Adipocyte (in vitro differentiated cells): ENCODE measurements at places on chromosomes 4 and X.

DNA sequence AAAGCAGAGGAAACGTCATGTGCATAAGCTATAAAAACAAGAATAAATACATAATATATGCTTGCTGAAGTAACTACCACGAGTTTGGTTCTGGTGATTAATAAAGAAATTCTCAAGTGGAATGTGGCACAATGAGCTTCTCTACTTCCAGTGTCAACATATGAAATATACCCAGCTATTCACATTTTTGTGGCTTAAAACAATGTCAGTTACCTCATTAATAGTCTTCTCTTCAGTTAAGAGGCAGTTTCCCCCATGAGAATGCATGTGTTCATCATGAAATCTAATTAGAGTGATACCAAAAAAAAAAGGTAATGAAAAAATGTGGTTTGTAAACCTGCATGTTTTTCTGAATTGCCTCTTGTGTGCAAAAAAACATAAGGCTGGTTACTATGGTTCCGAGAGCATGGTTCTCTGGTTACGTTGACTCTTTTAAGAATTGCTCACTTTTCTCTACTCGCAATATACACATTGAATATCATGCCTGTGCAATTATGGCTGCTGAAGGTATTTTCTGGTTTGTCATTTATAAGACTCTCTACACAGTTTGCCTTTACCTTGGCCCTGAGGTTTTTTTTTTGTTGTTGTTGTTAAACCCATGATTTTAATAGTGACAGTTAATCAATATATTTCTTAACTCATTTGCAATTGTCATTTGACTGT lies 108.2 kb downstream of the PCDH7 start:
- peak; percentile 20 for DNase-seq

GRCh38 chr4:7358100-7358735 lies 76.5 kb downstream of the PSAPL1 start:
- peak; percentile 87 for DNase-seq

DNA sequence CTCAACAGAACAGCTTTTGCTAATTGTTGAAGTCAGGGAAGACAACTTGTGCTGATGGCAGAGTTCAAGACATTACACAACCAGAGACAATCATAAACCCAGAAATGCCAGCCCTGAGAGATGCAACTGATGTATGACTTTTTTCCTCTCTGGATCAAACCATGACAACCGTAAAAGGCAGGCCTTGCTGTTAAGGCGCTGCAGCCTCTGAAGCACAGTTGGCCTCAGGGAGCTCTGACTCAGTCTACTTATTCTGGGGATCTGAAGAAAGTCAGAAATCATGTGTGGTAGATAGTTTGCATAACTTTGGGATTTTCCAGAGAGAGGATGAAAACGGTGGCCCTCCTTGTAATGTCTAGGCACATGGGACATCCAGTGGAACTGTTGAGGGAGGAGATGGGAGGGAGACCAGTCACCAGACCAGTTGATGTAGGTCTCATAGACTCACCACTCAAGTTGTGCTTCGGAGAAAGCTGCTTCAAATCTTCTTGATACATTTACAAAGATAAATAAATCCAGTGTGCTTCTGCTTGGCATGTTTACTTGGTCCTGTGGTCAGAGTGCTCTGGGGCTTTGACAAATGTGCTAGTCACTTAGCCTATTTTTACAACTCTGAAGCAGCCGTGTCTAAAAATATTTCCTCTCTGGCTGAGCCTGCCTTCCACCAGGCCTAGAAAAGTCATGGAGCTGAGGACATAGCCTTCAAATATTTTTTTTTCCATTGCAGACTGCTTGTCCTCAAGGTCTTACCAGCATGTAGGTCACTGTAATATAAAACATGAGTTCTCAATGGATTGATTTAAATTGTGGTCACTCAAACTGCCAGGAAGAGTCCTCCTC lies 7.5 kb downstream of the HADH start:
- DNase-seq = peak; percentile 60

- no peak for DNase-seq
Measured at GRCh38 chr4:54683616-54684346, 26.0 kb downstream of the KIT start.

- DNase-seq = peak; percentile 49
Measured at GRCh38 chrX:49071877-49072711, 1.7 kb downstream of the PRAF2 start.

DNA sequence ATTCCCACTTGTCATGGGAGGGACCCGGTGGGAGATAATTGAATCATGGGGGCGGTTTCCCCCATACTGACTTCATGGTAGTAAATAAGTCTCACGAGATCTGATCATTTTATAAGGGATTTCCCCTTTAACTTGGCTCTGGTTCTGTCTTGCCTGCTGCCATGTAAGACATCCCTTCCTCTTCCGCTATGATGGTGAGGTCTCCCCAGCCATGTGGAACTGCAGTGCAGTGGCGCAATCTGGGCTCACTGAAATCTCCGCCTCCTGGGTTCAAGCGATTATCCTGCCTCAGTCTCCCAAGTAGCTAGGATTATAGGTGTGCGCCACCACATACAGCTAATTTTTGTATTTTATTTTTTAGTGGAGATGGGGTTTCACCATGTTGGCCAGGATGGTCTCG lies 2.9 kb downstream of the HPGDS start:
- DNase-seq = no peak

DNA sequence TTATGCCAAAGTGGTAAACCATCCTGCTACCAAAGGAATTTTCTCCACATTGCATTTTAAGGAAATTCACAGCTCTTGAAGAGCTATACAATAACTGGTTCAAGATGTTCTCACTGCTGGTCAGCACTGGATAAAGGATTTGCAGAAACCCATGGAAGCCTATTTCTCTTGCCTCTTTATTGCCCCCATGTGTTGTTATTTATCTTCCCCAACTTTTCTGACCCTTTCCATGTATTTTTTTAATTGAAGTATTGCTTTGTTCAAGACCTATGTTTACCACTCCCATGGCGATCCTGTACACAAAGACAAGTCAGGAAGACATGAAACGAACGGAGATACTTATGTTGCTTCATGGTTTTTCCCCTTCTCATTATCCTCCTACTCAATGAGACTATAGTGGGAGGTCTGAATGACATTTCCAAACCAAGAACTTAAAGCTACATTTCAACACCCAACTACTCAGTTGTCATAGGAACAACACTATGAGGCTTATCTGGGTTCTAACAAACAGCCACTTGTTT lies 566.4 kb upstream of the DIPK2B start:
- peak; percentile 69 for DNase-seq

GRCh38 chr4:30870513-30870912 lies 150.3 kb downstream of the PCDH7 start:
- DNase-seq = no peak

DNA sequence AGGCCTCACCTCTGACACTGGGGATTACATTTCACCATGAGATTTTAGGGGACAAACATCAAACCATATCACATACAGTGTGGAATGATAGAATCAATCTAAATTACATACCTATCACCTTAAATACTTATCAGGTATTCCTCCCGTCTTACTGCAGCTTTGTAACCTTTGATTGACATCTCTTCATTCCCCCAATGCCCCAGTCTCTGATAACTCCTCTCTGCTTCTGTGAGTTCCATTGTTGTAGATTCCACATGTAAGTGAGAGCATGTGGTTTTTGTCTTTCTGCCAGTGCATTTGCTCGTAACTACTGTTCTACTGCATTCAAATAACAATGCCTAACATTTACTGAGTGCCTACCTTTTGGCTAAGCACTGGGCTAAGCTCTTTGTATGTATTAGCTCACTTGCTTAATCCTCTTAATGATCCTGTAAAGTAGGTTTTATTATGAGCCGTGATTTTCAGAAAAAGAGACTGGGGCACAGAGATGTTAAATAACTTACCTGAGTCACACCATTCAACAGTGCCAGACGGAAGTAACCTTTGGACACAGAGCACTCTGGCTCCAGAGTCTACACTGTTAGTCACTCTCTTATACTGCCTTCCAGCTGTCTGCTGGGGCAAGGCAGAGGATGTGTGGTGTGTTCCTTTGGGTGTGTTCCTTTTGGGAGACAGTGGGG lies 63.7 kb upstream of the ESX1 start:
- DNase-seq = no peak

DNA sequence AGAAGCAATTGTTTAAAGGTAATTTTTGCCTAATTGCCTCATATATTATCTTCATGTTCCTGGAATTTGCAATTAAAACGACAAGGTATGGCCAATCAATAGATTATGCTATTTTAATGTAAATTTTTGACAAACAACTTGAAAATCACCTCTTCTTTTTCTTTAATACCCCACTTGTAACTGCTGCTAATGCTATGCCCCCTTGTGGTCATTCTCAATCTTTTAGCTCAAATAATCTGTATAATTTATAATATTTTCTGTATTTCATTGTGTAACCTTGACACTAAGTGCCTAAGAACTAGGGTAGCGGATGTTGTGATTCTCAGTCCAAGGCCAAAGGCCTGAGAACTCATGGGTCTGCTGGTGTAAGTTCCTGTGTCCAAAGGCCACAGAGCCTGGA lies 831.7 kb upstream of the POU3F4 start:
- DNase-seq = peak; percentile 14

GRCh38 chr4:150283689-150284088 lies 205.4 kb downstream of the DCLK2 start:
- peak; percentile 90 for DNase-seq

DNA sequence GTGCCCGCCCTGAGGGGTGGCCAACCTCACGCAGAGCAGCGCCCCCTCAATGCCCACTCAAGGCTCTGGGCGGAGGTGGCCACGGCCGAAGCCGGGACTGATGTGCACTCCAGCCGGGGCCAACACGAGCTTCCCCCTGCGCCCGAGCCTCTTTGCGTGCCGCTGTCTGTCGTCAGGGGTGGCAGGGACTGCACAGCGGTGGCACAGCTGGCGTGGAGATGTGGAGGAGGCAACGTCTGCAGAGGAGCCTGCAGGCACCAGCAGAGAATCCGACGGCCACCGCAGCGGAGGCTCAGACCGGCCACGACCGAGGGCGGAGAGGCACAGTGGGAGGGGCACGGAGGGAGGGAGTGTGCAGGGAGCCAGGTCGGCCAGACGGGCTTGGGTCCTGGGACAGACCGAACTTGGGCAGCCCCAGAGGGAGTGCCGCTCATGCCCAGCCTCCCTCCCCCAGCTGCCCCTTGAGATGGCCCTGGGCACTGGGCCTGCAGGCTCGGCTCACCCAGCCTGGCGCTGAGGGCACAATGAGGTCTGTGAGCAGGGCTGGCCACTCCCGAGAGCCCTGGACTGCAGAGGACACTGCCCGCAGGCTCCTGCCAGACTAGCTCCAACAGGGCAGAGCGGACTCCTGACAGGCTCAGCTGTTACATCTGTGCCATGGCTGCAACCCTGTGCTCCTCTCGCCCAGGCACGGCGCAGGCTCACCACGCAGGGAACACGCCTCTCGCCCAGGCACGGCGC lies 46.5 kb upstream of the CPLX1 start:
- DNase-seq = no peak

- peak; percentile 57 for DNase-seq
Measured at GRCh38 chrX:132227383-132228112, 8.3 kb upstream of the RAP2C start.

DNA sequence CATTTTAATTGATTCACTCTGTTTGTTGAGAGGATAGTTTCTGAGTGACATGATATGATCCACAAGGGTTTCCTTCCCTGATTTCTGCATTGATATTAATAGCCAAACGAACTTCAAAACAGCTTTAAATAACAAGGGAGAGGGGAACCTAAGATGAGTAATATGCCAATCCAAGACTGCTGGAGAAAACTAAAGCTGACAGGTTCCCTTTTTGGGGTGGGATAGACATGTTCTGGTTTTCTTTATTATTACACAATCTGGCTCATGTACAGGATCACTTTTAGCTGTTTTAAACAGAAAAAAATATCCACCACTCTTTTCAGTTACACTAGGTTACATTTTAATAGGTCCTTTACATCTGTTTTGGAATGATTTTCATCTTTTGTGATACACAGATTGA lies 182.2 kb downstream of the AR start:
- peak; percentile 8 for DNase-seq

DNA sequence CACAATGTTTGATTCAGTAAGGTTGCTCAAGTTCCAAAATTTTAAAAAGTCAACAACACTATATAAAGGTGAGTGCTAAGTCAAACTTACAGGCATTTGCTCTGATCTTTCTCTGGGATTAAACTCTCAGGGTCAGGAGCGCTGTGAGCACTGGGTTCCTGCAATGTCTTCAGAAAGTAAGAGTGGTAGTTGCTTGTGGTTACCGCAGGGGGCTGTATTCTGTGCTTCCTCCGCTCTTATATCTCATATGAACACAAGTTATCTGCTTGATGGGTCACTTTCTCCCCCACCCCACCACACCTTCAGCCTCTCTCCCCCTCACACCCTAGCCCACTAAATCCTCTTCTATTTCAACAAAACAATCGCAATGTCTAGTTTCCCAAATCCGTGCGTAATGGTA lies 116.4 kb upstream of the IGSF1 start:
- DNase-seq = no peak

DNA sequence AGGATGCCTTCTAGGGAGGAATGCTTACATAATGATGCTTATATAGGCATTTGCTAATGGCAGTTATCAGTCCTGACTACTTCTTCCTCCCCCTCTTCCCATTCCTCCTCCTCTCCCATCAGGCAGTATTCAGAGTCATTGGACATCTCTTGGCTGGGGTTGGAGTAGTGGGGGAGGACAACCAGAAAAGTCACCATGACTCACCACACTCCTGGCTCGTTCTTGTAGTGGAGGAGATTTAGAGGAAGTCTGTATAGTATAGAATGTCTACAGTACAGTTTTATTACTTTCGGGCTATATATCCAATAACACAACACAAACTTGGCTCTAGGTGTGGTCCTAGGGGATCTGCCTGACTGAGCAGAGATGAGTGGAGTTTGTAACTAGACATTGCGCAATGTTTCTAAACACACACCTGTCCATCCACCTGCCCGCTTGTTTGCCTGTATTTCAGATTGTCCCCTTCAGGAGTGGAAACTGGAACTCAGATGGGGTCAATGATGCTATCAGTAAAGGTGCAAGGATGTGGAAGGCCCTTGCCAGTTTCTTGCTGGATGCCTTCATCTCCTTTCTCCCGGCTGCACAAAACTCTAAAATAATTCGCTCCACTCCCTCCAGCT lies 27.9 kb upstream of the KIAA1210 start:
- DNase-seq = no peak

- no peak for DNase-seq
Measured at GRCh38 chr4:90745176-90745575, 618.0 kb downstream of the CCSER1 start.

GRCh38 chrX:112053169-112053568 lies 29.4 kb downstream of the TRPC5 start:
- no peak for DNase-seq

GRCh38 chr4:99712099-99712498 lies 54.5 kb upstream of the C4orf54 start:
- DNase-seq = no peak

DNA sequence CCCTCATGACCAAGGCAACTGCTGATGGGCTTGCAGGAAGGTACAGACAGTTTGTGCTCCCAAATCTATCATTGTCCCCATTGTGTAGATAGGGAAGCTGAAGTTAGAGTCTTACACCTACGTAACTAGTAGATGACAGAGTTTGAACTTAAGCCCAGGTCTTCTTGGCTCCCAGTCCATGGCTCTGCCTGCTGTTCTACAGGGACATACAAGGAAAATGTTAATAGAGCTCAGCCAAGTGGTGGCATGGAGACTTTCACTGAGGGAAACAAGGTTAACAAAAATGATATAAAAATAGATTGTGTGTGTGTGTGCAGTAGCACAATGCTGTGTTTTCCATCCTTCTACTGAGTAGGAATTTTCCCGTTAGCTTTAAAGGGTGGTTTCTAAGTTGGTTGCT lies 936.5 kb downstream of the RPA4 start:
- no peak for DNase-seq
